Hindlimb muscle (tissue), 1 donor: ENCODE measurements at places on chromosomes 2 and 18.

GRCh38 chr2:128525653-128526052 is 207.0 kb upstream of the HS6ST1 start:
- DNase-seq = no peak

DNA sequence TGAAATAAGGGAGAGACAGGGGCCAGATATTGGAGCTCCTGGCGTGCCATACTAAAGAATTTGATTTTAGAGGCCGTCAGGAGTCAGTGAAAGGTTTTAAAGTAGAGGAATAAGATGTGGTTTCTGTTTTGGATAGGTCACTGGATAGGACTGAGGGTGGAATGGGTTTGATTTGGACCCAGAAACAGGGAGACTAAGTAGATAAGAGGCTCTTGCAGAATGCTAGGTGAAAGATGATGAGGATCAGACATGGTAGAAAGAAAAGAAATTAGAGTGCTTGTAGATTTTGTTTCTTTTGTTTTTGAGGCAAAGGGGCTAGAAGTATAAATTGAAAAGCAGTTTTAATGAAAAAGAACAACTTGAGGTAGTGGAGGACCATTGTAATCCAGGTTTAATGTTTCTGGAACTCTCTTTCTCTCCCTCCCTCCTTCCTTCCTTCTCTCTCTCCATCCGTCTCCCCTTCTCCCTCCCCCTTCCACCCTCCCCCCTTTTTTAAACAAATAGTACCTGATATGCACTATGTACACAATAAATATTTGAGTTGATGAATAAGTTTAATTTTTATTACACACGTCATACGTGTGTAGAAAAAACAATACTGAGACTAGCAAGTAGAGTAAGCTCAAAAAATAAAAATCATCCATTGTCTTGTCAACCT is 1.9 kb downstream of the NDUFV2 start:
- no peak for DNase-seq

DNA sequence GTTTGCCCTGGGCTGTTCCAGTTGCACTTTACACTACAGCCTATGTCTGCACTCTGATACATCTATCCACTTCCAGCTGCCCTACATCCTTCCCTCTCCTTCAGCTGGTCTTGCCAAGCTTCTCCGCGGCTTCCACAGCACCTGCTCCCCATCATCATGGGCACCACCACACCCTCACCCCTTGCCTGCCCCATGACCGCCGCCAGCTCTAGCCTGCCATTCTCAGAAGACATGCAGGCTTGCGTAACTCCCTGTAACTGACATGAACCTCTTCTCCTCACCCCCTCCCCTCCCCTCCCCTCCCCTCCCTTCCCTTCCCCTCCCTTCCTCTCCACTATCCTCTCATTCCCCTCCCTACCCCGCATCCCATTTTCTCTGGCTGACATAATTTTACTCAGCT is 46.0 kb downstream of the PAX8 start:
- no peak for DNase-seq

DNA sequence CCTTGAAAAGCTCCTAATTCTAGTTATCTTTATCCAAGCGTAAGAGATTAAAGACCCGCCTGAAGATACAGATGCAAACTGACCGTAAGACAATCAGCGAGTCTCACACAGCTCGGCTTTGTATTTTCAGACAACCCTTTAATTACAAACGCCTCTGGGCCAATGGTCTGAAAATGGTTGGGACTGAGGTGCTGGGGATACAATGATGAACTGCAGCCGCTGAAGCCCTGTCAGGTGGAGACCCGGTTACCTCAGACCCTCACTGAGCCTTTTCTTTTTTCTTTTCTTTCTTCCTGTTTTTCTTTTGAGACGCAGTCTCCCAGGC is 715 bp upstream of the CFAP36 start:
- no peak for DNase-seq

GRCh38 chr2:234521536-234521935 is 24.7 kb upstream of the ARL4C start:
- no peak for DNase-seq
